H9 (cell line): ENCODE measurements at places on chromosomes 2 and 18. TPM values are rescaled to one million over a fixed set of nuclear protein-coding genes. Genes with fewer than 3 reads are reported as not detected.

Gene WDR35
- 16.2 and 16.7 TPM in 2 replicates for total RNA-seq

Gene CRYGC
- not detected in 2 replicates for total RNA-seq

Gene MSTN
- total RNA-seq: not detected in 2 replicates

GRCh38 chr18:58569490-58569911, 59.4 kb downstream of the ALPK2 start:
- no peak for DNase-seq

- no peak for DNase-seq
Observed at GRCh38 chr2:6538607-6539006, 327.1 kb downstream of the CMPK2 start.

- no peak for DNase-seq
Observed at GRCh38 chr2:27907547-27907946, 17.0 kb downstream of the BABAM2 start.
